Natural killer cell treated with Interleukin-12 subunit alpha and Interleukin-12 subunit beta and Interleukin-15 and Interleukin-18, amount 100 ng/mL, for 72 hours (primary cell): ENCODE measurements at places on chromosomes 13 and 19. TPM values are rescaled to one million over a fixed set of nuclear protein-coding genes. Genes with fewer than 3 reads are reported as not detected.

The SERP2 gene
- total RNA-seq, result 3.8 TPM

The GRK1 gene
- total RNA-seq, result not detected

The SGTA gene
- total RNA-seq, result 107 TPM

The SIGLEC5 gene
- total RNA-seq, result 0.64 TPM

The CGB7 gene
- total RNA-seq, result not detected
